Testis (tissue), 5 donors: ENCODE measurements at places on chromosomes 3 and 15. TPM values are rescaled to one million over a fixed set of nuclear protein-coding genes. Genes with fewer than 3 reads are reported as not detected.

GRCh38 chr3:149203758-149204157, 17.9 kb downstream of the CP start:
- DNase-seq, result no peak

DNA sequence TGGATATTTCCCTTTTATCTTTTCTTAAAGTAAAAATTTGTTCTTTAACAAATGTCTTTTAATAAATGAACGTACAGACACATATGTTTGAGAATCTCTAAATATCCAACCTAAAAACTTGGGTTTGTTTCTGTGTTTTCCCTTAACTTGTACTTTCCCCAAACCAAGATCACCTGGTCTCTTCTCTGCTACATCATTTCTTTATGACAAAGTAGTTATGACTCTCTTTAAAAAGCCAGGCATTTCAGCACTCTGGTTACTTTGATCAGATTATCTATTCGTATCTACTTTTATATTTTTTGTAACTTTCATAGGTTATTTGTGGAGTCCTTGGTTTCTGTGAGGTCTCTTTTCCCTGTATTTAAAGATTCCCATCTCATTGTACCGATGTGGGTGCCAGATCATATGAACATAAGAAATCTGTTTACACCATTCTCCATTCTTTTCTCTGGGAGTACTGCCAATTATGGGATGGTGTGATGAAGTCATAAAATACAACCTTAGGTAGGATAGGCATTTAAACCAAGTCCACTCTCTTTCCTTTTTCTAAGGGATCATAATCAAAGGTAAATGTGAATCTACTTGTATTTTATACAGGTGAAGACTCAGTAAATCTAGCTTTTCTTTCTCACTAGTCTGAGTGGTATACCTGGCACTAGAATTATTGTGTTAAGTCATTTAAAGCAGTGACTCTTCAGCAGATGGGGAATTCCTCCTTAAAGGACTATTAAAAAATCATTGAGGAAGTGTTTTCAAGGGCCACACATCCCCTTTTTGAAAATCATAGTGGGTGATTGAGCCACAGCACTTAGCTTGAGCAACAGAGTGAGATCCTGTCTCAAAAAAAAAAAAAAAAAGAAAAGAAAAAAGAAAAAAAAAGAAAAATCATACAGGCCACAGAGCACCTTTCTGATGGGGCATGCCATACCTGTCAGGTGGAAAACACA, 12.4 kb upstream of the NFKBIZ start:
- DNase-seq, result no peak

- DNase-seq, result peak; percentile 28
Observed at GRCh38 chr3:7978087-7978422, 523.6 kb upstream of the LMCD1 start.

DNA sequence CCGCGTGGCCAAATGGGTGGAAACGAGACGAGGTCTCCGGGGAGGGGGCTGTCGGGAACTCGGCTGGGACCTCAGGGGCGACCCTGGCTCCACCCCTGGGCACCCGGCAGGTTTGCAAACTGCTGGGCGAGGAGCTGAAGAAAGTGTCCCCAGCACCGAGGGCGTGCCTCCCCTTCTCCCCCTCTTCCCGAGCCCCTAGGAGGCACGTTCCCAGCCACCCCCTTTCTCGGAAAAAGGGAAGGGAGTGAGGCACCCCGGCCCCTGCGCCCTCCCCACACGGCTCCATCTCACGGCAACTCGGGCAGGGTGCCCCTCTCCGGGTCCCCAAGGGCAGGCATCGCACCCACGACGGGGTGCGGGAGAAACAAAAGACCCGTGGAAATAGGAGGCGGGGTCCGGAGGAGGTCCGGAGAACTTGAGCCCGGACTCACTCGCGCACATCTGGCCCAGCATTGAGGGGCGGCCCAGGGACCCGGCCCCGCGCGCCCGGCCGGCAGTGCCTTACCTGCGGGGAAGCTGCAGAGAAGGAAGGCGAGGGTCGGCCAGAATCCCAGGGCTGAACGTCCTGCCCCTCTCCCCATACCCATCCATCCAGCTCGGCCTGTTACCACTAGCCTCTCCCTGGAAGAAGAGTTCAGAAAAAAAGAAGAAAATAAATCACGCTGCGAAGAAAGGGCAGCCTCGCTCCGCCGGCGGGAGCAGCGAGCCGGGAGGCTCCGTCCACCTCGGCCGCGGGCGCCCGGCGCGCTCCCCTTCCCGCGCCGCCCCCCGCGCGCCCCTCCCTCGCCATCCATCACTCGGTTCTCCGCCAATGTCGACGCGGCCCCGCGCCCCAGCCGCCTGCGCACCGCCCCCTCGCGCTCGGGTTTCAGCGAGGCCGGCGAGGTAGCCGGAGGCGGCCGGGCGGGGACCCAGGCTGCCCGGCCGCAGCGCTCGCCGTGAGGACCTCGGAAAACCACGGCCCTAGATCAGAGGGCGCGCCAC, 16.3 kb downstream of the RGMA start:
- peak; percentile 81 for DNase-seq

- no peak for DNase-seq
Observed at GRCh38 chr3:16978234-16978920, 93.6 kb downstream of the PLCL2 start.

- no peak for DNase-seq
Observed at GRCh38 chr3:172929451-172929850, 178.9 kb downstream of the ECT2 start.

The GOLGA6A gene
- 24.6 TPM for polyA plus RNA-seq

The SLC22A14 gene
- polyA plus RNA-seq, result 11.9 TPM

The CLDN18 gene
- 2.6 TPM for polyA plus RNA-seq

The TAGLN3 gene
- polyA plus RNA-seq, result not detected
